Globus pallidus (tissue), 1 donor: ENCODE measurements at places on chromosomes 16 and 17.

GRCh38 chr17:72561680-72562079 lies 440.9 kb downstream of the SOX9 start:
- DNase-seq: no peak

- no peak for DNase-seq
Measured at GRCh38 chr17:9287306-9287705, 266.0 kb downstream of the NTN1 start.

DNA sequence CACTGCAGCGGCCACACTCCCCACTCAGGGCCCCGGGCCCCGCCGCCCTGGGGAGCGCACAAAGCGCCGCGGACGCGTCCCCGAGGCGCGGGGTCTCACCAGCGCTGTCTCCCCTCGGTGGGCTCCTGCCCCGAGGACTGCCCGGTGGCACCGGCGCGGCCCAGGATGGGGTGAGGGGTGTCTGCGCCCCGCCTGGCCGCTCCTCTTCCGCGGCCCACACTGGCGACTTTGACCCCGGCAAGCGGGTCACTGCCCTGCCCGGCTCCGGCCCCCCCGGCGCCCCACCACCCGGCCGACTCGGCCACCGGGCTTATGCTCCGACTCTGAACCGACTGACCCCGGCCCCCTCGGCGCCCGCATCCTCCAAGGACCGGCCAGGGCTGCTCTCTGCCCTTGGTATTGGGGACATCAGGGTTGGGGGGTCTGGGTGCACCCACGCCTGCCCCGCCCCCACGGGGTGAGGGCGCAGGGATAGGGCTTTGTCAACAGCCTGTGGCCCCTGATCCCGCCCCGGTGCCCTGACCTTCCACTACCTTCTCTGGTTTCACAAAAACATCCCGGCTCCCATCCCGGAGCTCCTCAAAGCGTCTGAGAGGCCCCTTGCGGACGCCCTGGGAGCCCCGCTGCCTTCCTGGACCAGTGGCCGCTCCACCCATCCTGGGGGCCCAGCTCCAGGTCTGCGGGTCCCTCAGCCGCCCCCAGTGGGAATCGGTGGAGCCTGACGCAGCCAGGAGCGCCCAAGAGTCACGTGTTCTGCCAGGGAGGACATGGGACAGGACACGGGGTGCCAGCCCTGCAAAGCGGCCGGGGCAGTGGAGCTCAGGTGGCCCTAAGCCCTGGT lies 829 bp downstream of the GCGR start:
- no peak for DNase-seq

- no peak for DNase-seq
Measured at GRCh38 chr16:64543441-64543840, 578.4 kb downstream of the CDH11 start.

- no peak for DNase-seq
Measured at GRCh38 chr17:80290156-80290555, 29.5 kb downstream of the RNF213 start.

DNA sequence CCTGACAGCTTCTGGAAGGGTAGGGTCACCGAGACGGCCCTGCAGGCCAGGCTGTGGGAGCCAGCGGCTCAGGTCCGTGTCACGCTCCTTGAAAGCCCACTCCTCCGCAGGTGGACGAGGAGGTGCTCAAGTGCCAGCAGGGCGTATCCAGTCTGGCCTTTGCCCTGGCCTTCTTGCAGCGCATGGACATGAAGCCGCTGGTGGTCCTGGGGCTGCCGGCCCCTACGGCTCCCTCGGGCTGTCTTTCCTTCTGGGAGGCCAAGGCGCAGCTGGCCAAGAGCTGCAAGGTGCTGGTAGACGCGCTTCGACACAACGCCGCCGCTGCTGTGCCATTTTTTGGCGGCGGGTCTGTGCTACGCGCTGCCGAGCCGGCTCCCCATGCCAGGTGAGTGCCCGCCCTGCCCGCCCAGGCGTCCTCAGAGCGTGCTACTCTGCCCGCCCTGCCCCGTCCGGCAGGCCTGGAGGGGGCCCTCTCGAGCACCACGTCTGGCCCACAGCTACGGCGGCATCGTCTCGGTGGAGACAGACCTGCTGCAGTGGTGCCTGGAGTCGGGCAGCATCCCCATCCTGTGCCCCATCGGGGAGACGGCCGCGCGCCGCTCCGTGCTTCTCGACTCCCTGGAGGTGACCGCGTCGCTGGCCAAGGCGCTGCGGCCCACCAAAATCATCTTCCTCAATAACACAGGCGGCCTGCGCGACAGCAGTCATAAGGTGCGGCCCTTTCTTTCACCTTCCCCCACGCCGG lies 1.3 kb downstream of the NAGS start:
- no peak for DNase-seq

DNA sequence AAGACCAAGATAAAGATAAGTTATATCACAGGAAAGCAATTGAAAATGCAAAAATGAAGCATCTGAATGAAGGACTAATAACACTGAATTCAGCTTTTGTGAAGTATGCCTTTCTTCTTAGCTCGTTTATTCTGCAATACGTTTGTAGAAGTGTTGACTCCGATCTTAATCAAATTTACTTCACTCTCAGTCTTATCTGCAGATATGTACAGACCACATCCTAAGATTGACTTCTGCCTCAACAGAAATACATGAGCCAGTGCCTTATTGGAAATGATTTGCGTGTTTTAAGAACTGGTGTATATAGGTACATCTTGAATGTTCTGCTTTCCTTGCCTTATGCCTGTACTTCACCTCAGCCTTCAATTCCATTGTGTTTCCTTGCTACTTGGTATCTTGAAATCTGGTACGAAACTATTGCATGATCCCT lies 1.3 kb downstream of the ATF7IP2 start:
- no peak for DNase-seq

GRCh38 chr16:67632415-67633172 lies 12.3 kb upstream of the CARMIL2 start:
- DNase-seq: no peak

GRCh38 chr17:73010414-73010813 lies 82.1 kb downstream of the SLC39A11 start:
- no peak for DNase-seq

GRCh38 chr17:82105882-82106687 lies 8.0 kb upstream of the FASN start:
- DNase-seq: no peak

DNA sequence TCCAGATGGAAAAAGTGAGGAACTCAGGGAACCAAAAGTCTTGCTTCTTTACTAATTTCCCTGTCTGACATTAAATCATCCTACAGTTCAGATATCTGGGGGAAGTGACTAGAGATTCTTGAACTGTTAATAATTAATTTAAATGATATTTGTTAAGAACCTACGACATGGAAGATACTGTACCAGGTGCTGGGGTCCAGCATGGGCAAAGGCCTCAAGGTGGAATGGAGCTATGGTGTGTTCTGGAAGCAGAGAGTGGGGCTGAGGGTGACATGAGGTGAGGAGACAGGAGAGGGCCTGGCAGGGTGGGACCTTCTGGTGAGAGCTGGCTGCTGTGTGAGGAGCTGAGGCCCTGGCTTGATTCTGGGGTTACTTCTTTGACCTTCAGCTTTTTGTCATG lies 6.0 kb upstream of the CCL2 start:
- no peak for DNase-seq

- no peak for DNase-seq
Measured at GRCh38 chr17:4849011-4849536, 15.9 kb downstream of the MINK1 start.

- DNase-seq: peak; percentile 14
Measured at GRCh38 chr16:79316004-79316458, 284.5 kb downstream of the MAF start.
